Hepatocyte (in vitro differentiated cells): ENCODE measurements at places on chromosomes 4 and X. TPM values are rescaled to one million over a fixed set of nuclear protein-coding genes. Genes with fewer than 3 reads are reported as not detected.

GRCh38 chr4:10715696-10716095 is 31.1 kb upstream of the CLNK start:
- peaks cover 9% of the 10 kb centered on the region for H3K4me1 ChIP-seq
- H3K27me3 ChIP-seq, result no peaks in the 10 kb centered on the region
- no peaks in the 10 kb centered on the region for H3K36me3 ChIP-seq
- H3K4me3 ChIP-seq, result no peak overlapping the region

DNA sequence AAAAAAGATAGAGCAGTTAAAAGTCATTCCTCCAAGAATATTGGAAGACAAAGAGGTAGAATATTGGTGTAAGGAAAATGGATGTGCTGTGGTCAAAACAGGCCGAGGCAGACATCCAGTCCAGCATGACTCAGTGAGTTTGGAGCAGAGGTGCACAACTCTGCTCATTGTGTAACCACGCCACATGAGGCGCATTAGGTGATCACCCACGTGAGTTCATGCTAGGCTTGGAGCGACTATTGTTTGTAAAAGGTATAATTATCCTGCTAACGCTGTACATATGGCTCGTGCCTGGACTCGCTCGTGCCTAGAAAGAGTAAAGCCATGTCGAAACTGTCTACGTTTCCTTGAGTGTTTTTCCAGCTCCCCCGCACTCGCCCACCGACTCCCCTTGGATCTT is 23.9 kb downstream of the C4orf54 start:
- no peak overlapping the region for H3K27ac ChIP-seq
- no peaks in the 10 kb centered on the region for H3K4me1 ChIP-seq
- H3K4me3 ChIP-seq, result no peak overlapping the region
- no peak for DNase-seq

- peaks cover 11% of the 10 kb centered on the region for H3K4me1 ChIP-seq
- no peak overlapping the region for H3K27ac ChIP-seq
- no peaks in the 10 kb centered on the region for H3K27me3 ChIP-seq
- H3K36me3 ChIP-seq, result no peaks in the 10 kb centered on the region
Observed at GRCh38 chr4:168162604-168163003, 70.3 kb downstream of the ANXA10 start.

DNA sequence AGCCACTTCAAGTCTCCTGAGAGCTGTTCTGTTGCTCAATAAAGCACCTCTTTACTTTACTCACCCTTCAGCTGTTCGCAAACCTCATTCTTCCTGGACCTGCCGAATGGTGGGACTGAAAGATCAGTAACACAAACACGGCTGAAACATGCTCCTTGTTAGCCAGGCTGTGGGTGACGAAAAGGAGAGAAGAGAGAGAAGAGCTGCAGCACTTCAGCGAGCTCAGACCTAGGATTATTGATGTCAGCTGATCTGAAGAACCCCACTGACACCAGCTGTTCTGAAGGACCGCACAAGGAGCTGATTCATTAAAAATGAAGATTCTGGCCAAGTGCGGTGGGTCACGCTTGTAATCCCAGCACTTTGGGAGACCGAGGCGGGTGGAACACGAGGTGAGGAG is 2020.0 kb upstream of the ADGRL3 start:
- DNase-seq, result no peak
- H3K4me3 ChIP-seq, result no peak overlapping the region
- no peaks in the 10 kb centered on the region for H3K36me3 ChIP-seq
- H3K27ac ChIP-seq, result no peak overlapping the region
- no peaks in the 10 kb centered on the region for H3K27me3 ChIP-seq

- no peaks in the 10 kb centered on the region for H3K36me3 ChIP-seq
- H3K4me3 ChIP-seq, result peak overlapping the region; percentile 41
- peaks cover 80% of the 10 kb centered on the region for H3K27me3 ChIP-seq
- peak; percentile 68 for DNase-seq
- H3K27ac ChIP-seq, result peak overlapping the region; percentile 91
Observed at GRCh38 chr4:110637408-110638088, 14.7 kb upstream of the PITX2 start.

TRPC5OS gene
- 0.67 TPM in 1 of 2 replicates, not detected in the other for total RNA-seq

CENPU gene
- 10.0 and 10.2 TPM in 2 replicates for total RNA-seq

NPY2R gene
- total RNA-seq, result 1.4 and 1.9 TPM in 2 replicates
